ENCODE measurements at places on chromosomes 11 and 22.

- no peak for DNase-seq
Observed at GRCh38 chr11:105767931-105768330, 158.1 kb downstream of the GRIA4 start.

GRCh38 chr11:11735586-11735985 lies 106.2 kb upstream of the USP47 start:
- no peak for DNase-seq

DNA sequence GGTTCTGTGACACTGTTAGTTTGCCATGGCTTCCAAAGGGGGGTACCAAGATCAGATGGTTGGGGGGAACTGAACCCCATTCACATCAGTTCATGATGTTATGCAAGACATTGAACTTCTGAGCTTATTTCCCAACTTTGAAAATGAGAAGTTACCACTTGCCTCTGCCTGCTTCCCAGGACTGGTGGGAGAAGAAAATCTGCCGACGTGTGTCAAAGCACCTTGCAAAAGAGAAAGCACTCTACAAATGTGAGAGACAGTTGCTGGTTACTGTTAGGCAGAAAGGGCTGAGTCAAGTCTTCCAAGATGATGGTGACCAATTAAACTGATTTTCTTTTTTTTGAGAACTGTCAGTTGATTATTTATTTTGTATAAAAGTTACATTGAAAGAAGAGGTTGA lies 45.6 kb downstream of the SMCO4 start:
- no peak for DNase-seq

GRCh38 chr11:88341522-88342251 lies 4.2 kb upstream of the CTSC start:
- DNase-seq = no peak

GRCh38 chr22:38320605-38321402 lies 3.6 kb upstream of the CSNK1E start:
- DNase-seq = no peak

DNA sequence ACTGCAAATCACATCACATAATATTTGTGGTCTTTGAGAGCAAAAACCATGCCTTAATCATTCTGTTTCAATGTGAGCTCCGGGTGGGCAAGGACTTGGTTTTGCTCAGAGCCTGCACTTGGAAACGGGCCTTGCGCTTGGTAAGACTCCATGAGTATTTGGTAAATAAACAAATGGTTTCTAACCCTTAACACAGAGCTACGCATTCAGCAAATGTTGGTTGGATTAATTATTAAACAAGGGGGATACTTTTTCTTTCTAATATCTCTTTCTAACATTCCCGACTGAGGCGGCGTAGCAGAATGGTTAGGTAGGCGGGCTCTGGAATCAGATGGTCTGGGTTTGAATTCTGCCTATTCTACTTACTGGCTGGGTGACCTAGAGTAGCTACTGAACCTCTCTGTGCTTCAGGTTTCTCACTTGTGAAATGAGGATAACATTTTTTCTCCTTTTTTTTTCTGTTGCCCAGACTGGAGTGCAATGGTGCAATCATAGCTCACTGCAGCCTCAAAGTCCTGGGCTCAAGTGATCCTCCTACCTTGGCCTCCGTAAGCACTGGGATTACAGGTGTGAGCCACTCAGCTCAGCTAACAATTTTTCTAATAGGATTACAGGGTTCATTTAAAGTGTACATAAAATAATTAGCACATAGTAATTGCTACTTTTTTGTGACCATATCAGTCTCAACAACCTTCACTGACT lies 3.4 kb upstream of the FAM83F start:
- DNase-seq = no peak

DNA sequence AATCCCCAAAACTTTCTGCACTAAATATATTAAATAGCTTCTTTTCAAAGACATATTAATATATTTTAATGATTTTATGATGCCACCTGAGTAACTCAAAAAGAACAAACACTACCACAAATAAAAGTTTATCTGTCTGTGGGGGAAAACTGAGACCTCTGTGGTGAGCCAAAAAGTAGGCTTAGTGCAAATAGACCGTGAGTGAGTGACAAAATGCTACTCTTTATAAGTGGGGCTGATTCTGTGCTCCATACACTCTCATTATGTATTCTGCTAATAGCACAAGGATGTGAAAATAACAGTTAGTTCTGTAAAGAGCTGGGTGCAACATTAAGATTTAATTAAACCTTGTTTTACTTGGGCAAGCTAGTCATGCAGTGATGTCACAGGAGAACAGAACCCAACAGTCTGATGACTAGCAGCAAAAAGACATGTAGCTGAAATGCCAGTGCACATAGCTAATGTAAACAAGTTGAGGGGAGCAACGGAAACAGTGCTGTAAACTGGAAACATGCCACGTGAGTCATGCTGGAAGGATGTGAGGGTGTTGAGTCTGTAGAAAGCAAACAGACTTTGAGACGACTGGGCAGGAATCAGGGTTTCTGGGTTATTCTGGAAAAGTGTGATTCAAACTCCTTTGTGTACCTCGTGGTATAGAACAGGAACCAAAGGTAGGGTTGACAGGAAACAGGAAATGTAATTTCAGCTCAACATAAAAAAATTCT lies 1130.4 kb downstream of the LRRC4C start:
- DNase-seq = no peak

DNA sequence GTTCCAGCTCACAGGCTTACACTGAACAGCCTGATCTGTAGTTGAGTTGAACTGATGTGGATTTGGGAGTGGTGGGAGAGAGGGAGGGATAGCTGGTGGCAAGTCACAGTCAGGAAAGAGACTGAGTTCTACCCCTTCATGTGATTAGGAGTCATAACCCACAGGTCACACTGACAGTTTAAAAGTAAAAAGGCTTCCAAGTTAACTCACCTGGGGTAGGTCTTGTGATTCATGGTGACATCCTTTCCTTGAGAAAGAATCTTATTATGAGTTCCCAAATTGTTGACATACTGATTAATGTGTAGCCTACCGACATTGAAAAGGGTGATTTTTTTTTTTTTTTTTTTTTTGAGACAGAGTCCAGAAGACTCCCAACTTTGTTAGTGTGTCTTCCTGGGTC lies 5.4 kb downstream of the IZUMO1R start:
- no peak for DNase-seq

- DNase-seq = peak; percentile 36
Observed at GRCh38 chr11:95790933-95791708, 823 bp downstream of the CEP57 start.

DNA sequence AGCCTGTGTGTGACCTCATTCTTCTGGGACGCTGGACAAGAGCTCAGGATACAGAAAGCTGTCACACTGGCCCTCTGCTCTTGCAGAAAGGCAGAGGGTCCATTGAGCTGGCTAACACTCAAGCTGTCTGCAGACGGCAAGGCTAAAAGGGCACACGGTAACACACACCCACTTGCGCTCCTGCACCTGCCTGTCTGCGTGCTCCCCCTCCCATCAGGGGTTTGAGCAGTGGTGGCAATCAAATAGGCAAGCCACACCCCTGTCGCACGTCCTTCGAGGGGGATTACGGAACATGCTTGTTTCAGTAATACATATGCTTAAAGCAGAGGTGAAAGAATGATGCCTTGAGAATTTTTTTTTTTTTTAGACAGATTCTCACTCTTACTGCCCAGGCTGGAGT lies 7.1 kb upstream of the QSER1 start:
- no peak for DNase-seq

- DNase-seq = no peak
Observed at GRCh38 chr11:115665175-115665821, 161.1 kb upstream of the CADM1 start.

DNA sequence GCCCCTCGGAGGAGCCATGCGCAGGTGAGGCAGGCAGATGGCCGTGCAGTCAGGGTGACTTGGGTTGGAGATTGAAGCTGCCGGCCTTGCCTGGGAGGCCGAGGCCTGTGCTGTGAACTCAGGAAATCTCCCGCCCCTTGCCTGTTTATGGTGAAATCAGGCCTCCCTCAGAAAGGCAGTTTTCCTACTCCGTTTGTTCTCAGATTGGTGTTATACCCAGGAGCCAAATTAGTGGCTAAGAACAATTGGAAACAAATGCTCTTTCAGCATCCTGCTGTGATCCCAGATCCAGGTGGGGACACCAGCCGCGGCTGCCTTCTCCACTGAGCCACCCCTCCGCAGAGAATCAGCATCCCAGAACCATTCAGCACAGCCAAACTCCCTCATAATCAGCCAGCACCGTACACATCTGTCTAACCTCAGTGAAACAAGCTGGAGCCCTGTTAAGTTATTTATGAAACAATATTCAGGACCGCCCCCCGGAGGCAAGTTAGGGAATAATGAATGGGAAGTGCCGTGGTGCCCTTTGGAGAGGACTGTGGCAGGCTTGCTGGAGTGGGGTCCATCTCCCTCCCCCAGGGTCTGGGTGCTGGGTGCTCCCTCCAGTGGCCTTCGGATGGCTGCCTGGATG lies 60.0 kb downstream of the PKNOX2 start:
- peak; percentile 57 for DNase-seq

DNA sequence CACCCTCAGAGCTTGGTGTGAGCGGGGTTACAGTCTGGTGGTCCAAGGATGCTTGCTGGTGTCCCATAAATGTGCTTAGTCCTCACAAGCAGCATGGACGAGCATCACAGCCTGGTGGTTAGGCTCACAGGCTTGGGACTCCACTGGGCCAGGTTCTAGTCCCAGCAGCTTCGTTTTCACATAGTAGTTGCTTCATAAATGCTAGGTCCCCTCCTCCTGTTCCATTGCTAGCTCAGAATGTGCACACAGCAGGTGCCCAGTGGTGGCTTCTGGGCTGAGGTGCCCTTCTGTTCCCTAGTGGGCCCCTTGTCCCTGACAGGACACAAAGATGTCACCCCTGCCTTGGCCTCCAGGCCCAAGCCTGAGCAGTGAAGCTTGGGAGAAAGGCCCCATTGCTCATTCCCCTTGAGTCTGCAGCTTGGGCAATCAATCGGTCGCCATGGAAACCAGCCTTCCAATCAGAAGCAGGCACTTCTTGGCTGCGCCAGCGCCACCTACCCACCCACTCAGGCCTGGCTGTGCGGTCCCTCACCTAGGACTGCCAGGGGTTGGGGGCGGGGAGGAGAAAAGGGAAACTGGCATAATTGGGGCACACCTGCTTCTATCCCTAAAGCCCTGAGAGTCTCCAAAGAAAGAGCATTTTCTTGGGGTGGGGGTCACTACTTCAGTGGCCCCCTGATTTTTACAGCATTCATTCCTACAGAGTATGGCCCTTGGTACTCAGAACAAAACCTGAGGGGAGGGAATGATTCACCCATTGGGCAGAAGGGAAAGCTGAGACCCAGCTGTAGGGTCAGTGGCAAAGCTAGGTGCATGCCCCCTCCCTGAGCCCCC lies 48.1 kb downstream of the CYTH4 start:
- no peak for DNase-seq

DNA sequence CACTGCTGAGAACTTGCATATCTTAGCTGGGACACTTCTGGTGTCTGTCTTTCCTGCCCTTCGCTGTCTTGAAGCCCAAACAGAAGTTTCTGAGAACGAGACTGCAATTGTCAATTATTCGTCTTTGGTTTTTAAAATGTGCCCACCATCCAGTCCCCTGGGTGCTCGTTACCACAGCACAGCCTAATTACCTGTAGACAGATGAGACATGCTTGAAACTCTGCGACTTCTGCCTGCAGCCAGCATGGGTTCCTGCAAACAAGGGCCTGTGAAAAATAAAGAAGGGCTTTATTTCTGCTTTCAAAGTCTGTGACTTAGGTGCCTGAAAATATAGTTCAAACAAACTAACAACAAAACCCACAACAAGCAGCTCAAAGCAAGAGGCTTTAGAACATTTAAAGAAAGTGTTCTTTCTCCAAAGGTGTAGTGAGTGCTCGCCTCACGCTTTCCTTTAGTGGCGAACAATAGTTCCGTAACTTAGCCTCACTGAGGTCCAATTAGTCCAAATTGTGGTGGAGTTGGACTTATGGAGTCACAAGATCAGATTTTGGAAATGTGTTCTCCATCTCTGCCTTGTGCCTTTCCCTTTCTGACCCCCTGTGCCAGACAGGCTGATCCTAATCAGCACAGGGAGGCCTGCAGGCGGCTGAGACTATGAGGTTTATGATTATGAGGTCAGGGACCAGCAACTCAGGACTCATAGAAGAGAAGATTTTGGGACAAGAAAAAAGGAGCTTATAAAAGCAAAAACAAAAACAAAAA lies 20.4 kb upstream of the GRAMD1B start:
- no peak for DNase-seq

DNA sequence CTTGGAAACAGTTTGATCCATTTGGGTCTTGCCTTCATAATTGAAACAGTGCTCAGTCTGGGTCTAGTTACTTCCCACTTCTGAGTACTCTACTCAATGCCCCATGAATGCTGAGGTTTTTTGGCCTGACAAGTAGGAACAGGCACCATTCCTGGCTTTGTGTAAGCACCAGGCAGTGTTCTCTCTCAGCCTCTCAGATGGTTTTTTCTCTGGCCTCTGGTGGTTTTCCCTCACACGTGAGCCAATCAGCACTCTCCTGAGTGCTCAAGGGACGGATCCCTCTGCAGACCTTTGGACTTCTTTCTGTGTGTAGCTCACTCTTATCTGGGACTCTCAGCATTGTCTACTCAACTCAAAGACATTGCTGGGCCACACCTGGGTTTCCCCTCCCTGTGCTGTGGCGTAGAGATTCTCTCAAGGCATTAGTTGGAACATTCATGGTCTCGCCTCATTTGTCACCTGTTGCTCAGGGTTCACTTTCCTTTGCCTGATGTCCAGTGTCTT lies 21.3 kb downstream of the SIK2 start:
- DNase-seq = no peak

DNA sequence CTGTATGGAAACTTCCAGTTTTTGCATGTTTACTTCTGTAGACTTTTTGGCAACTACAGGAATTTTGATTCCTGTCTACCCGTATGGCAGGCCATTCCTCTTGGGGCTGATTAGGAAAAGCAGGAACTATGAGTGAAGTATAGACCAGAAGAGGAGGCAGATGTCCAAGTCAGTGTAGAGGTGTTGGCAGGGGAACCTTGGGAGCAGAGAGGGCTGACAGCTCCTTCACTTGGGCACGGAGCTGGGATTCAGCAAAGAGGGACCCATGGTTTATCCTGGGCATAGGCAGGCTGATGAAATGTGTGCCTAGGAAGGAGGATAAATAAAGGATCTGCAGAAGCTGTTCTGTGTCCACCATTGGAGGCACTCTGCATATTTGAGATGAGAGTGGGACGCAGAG lies 33.1 kb downstream of the TREH start:
- no peak for DNase-seq

DNA sequence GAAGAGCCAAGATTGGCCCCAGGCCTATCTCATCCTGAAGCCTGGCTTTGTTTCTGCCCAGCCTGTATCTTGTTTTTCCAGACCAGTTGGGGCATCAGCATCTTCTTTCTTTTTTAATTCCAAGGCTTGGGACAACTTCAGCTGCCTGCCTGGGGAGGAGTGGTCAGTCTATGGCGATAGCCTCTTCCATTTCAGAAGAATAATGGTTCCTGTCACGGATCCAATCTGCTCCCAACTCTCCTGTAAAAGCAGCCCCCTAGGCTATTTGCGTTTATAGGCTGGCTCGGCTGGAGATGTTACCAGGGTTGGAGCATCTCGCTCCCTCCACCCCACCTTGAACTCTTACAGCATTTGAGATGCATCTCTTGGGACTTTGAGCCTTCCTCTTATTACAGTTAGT lies 145.2 kb upstream of the CADM1 start:
- DNase-seq = no peak

GRCh38 chr22:33921525-33922348 lies 1.5 kb upstream of the LARGE1 start:
- DNase-seq = peak; percentile 74
